Muscle of leg (tissue), 16 donors: ENCODE measurements at places on chromosomes 2 and 18. TPM values are rescaled to one million over a fixed set of nuclear protein-coding genes. Genes with fewer than 3 reads are reported as not detected.

DNA sequence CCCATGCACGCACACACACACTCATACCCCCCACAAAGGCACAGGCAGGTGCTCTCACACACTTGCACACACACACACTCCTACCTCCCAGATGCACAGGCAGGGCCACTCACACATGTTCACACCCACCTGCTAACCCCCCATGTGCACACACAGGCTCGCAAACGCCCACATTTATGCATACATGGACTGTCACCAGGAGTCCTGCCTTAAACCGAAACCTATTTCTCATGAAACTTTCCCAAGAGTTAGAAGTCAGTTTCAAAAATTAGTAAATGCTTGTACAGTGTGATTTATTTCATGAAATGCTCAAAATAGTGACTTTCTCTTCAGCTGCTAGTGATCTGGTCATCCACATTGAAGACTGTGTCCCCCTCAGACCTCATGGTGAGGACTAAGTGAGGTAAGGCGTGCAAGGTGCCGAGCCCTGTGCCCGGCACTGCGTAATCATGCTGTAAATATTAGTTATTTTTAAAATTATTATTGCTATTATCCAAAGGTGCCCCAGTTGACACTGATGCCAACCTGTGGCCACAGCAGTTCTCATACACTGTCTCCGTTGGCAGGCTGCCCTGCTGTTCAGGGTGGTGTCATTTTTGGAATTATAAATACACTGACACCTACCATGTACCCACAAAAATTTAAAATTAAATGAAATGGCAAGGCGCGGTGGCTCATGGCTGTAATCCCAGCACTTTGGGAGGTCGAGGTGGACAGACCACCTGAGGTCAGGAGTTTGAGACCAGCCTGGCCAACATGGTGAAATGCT lies 12.4 kb downstream of the CNNM4 start:
- no peak for DNase-seq

- DNase-seq: no peak
Observed at GRCh38 chr2:207704671-207705070, 6.8 kb upstream of the CCNYL1 start.

DNA sequence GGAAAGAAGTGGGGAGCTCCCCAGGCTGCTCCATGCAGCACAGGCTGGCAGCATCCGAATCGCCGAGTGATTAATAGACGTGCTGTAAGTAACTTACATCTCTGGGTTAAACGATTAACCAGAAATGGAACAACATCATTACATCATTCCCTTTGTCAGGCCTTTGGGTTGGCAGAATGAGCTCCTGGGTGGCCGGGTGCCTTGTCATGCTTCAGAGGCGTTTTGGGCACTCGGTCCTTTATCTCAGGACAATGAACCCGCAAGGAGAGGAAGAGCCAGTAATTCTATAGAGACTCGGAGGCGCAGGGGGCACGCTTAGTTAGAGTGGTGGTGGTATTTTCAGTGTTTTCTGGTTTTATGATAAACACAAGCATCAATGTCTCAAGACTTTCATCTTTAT lies 146.9 kb upstream of the TPO start:
- DNase-seq: no peak

DNA sequence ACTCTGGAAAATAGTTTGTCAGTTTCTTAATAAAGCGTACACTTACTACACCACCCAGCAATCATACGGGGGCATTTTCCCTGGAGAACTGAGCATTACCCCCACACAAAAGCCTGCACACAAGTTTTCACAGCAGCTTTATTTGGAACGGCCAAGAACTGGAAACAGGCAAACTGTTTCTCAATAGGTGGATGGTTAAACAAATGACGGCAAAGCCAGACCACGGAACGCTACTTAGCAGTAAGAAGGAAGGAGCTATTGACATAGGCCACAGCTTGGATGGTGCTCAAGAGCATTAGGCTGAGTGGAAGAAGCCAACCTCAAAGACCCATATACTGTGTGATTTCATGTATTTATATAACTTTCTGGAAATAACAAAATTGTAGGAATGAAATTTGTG lies 9.0 kb downstream of the MALL start:
- DNase-seq: no peak

Gene DPYSL5
- 10.0 TPM for total RNA-seq

Gene MOGAT1
- not detected for total RNA-seq

Gene MYO5B
- total RNA-seq: 0.98 TPM

Gene COLEC12
- 65.5 TPM for total RNA-seq

Gene DUSP19
- total RNA-seq: 2.7 TPM
